ENCODE measurements at places on chromosomes 11 and 22.

- DNase-seq = no peak
- H3K4me3 ChIP-seq = no peak overlapping the region
- H3K27ac ChIP-seq = no peak overlapping the region
Observed at GRCh38 chr11:26204101-26204500, 127.8 kb upstream of the ANO3 start.

DNA sequence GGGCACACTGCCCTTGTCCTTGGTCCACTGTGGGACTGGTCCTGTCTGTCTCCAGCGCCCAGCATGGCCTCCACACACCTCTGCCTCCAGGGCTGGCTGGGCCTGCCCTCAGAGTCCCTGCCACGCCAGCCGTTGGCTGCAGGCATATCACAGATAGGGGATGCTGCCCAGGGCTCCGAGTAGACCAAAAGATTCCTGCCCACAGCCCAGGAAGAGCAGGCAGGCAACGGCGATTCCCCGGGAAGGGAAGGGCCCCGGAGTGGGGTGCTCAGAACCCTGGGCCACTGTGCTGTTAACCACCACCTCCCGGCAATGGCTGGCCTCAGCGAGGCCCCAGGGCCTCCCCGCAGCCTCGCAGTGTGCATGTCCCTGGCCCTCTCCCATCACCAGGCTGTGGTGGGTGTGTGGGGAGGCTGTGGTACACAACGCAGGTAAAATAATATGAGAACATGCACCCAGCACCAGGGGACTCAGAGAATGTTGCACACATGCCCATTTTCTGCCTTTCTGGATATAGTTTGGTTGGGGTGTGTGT, 2.2 kb downstream of the IFITM5 start:
- peaks cover 12% of the 10 kb centered on the region for H3K27me3 ChIP-seq
- H3K4me1 ChIP-seq = no peaks in the 10 kb centered on the region
- H3K4me3 ChIP-seq = no peak overlapping the region
- no peak overlapping the region for H3K27ac ChIP-seq
- H3K36me3 ChIP-seq = no peaks in the 10 kb centered on the region
- DNase-seq = no peak

- no peak for DNase-seq
- H3K4me1 ChIP-seq = no peaks in the 10 kb centered on the region
- no peaks in the 10 kb centered on the region for H3K36me3 ChIP-seq
- H3K27me3 ChIP-seq = no peaks in the 10 kb centered on the region
- H3K4me3 ChIP-seq = no peak overlapping the region
- no peak overlapping the region for H3K27ac ChIP-seq
Observed at GRCh38 chr11:47560426-47560825, 5.0 kb upstream of the PTPMT1 start.

DNA sequence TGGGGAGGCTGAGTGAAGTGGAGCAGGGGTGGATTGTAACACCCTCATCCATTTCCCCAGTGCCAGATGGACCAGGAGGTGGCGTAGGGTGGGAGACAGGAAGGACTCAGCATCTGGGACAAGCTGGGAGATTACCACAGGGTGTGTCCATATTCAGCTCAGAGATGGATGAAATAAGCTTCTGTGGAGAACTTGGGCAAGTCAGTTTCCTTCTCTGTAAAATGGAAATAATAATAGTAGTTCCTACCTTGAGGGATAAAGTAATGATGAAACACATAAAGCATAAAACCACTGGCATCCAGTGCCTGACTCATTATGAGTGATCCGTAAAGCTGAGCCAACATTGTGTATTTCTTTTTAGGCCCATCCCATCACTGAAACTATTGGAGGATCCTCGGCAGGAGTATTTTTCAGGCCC, 607 bp upstream of the ROBO4 start:
- DNase-seq = no peak
- no peaks in the 10 kb centered on the region for H3K27me3 ChIP-seq
- no peak overlapping the region for H3K27ac ChIP-seq
- H3K4me3 ChIP-seq = no peak overlapping the region
- no peaks in the 10 kb centered on the region for H3K36me3 ChIP-seq

GRCh38 chr11:24324211-24324610, 172.6 kb upstream of the LUZP2 start:
- no peaks in the 10 kb centered on the region for H3K36me3 ChIP-seq
- H3K27me3 ChIP-seq = no peaks in the 10 kb centered on the region
- no peak overlapping the region for H3K27ac ChIP-seq

GRCh38 chr11:21113876-21114275, 444.5 kb downstream of the NELL1 start:
- no peaks in the 10 kb centered on the region for H3K27me3 ChIP-seq
- no peak for DNase-seq
- no peak overlapping the region for H3K4me3 ChIP-seq
- H3K27ac ChIP-seq = no peak overlapping the region

GRCh38 chr11:125304136-125304535, 139.6 kb downstream of the PKNOX2 start:
- H3K27me3 ChIP-seq = no peaks in the 10 kb centered on the region
- no peak overlapping the region for H3K27ac ChIP-seq
- H3K4me1 ChIP-seq = no peaks in the 10 kb centered on the region
- H3K36me3 ChIP-seq = no peaks in the 10 kb centered on the region
- no peak for DNase-seq

- no peaks in the 10 kb centered on the region for H3K36me3 ChIP-seq
- no peak for DNase-seq
- no peaks in the 10 kb centered on the region for H3K27me3 ChIP-seq
- no peak overlapping the region for H3K27ac ChIP-seq
Observed at GRCh38 chr11:104704888-104705287, 193.4 kb downstream of the CASP12 start.

All from prostate gland (tissue), 2 donors.